ENCODE measurements at places on chromosomes 12 and 14.

- peak; percentile 0 for DNase-seq
These were observed 1.6 kb downstream of the FGF6 start for GRCh38 chr12:4444031-4444430.

- peak; percentile 61 for DNase-seq
These were observed at the start of gene SRGAP1 for GRCh38 chr12:63844391-63845341. Gene SRGAP1 (plus strand): TSS chr12:63844700. CDS start chr12:63844817, 117 bp downstream.

GRCh38 chr14:105061428-105062047, 3.7 kb downstream of the GPR132 start:
- no peak for DNase-seq

DNA sequence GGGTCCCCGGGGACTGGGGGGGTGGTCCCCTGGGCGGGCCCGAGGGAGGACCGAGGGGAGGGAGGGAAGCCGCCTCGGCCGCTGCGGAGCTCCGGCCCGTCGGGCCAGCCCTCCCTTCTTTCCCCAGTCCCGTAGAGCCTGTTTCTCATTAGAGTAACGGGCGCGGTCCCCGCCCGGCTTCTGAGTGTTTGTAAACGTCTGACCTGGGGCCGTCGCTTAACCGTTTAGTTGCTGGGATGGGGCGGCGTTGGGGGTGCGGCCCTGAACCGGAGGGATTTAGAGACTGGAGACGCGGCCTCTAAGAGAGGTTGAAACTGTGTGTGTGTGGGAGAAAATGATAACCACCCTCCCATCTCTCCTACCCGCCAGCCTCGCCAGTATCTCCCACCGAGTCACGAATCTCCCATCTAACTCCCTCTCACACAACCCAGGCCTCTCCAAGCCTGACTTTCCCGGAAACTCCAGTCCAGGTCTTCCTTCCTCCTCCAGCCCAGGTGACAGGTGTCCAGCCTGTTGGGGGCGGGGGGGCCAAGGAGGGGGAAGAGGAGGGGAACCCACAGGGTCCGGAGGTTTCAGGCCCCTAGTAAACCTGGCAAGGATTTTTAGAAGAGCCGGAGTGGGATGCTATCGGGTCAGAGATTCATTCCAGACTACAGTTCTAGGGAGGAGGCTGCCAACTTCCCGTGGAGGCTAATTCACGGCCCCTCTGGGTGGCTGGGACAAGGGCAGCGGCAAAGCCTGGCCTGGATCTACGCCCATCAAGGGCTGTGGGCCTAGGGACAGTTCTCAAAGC, 1.1 kb upstream of the NFATC4 start:
- peak; percentile 84 for DNase-seq

- DNase-seq, result no peak
These were observed 19.9 kb downstream of the EIF2B2 start for GRCh38 chr14:75022655-75023054.

- no peak for DNase-seq
These were observed 5.9 kb downstream of the LAG3 start for GRCh38 chr12:6778217-6778573.

- DNase-seq, result no peak
These were observed 547 bp downstream of the CNTN1 start for GRCh38 chr12:40692765-40693206.

DNA sequence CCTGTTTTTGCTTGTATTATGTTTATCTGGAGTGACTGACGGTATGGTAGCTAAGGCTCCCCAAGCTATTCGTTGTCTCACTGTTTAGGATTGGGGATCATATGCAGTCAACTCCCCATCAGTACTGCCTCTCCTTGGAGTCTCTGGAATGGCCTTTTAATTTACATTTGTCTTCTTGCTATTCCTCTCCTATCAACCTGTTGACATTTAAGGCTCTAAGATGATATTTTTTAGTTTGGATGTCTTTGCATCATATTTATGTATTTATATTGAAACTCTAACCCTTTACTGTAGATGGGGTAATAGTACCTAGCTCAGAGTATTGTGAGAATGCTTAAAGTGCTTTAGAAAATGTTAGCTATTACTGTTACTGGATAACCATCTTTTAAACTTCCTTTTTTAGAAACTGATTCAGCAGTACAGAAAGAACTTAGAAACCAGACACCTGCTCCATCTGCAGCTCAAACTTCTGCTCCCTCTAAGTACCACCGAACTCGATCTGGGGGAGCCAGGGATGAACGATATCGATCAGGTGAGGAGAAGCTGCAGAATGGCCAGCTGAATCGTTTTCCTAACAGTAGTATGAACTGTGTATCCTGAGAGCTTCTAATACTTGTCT, 123.5 kb upstream of the ATF1 start:
- no peak for DNase-seq

DNA sequence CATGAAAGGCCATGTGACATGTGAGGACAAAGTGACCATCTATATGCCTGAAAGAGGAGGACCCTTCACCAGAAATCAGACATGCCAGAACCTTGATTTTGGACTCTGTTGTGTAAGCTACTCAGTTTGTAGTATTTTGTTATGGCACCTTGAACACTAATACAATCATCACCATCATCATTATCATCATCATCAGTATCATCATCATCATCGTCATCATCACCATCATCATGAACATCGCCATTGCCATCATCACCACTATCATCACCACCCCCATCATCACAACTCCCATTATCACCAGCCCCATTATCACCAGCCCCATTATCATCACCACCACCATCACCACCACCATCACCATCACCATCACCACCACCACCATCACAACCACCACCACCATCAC, 15.9 kb downstream of the ISCU start:
- no peak for DNase-seq

GRCh38 chr12:86748894-86749293, 492.7 kb upstream of the MGAT4C start:
- DNase-seq, result no peak

- no peak for DNase-seq
These were observed 12.5 kb upstream of the SRSF5 start for GRCh38 chr14:69754487-69754886.

GRCh38 chr14:34344318-34344717, 117.7 kb downstream of the SPTSSA start:
- no peak for DNase-seq

DNA sequence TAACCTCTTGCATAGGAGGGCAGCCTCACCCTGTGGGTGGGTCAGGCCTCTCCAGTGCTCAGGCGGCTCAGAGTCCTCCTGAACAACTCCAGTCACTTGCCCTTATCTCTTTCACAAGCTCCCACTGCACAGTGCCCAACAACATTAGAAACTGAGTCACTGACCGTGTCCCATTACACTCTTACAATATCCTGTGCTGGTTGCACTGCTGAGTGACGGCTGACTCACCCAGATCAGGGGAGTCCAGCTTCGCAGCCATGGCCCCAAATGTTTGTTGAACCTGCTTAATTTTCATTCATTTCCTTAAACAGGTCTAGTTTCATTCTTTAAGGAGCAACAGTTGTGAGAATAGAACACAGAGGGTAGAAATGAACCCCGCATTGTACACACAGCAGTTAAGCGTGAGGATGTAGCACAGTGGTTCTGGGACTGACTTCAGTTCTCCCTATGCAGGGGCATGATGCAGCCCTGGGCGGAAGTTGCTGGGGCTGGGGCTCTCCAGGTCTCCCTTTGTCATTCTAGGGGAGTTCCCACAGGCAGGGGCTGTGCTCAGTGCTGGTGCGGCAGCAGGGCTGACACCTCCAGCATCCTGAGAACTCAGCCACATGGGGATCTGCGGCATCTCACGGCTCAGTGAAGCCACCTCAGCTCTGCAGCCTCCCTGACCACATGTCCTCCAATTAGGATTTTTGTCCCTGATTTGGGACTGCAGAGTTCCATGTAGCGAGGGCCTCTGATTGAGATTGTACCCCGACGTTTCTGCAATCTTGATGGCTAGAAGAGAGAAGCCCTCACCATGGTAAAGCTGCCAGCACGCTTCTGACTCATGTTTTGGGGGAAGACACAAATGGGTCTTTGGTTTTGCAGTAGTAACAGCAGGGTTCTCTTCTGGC, 16.1 kb downstream of the GPR68 start:
- DNase-seq, result no peak

DNA sequence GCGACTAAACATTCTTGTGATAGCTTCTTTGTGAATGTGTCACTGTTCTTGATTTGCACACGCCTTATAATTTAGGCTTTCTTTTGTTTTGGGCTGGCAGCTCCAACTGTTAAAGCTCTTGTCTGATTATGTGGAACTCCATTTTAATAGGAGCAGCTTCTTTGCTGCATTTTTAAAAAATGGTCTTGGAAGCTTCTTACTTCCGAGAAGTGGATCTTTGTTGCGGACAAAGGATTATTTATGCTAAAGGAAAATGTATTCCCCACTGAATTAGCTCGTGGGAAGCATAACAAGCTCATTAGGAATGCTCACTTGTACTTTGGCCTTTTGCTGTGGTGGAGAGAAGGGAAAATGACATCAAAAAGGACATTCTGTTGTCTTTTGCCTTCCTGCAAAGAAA, 20.0 kb downstream of the GAS2L3 start:
- no peak for DNase-seq

- no peak for DNase-seq
These were observed 274.7 kb downstream of the EGLN3 start for GRCh38 chr14:33676135-33676566.

GRCh38 chr14:50335389-50335788, 23.3 kb downstream of the DMAC2L start:
- peak; percentile 42 for DNase-seq

- no peak for DNase-seq
These were observed 107.0 kb downstream of the ADAMTS20 start for GRCh38 chr12:43444940-43445564.

- DNase-seq, result no peak
These were observed 39.9 kb upstream of the BICDL1 start for GRCh38 chr12:119949145-119949544.

GRCh38 chr14:64706593-64707193, 2.5 kb downstream of the PLEKHG3 start:
- DNase-seq, result no peak

DNA sequence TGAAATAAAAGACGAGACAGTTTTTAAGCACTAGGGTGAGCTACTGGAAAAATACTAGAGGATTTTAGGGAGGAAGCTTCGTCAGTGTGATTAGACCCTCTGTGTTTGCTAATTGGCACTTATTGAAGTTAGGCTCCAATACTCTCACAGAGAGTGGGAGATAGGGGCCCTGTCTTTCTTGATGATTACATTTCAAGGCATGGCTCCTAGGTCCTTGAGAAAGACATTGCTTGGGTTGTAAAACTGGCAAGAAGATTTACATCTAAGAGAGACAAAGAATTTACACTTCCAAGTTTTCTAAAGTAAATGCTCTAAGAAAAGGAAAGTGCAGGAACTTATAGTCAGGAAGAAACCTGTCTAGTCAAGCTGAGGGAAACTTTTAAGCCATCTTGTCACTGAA, 183.2 kb downstream of the C12orf50 start:
- DNase-seq, result no peak

- no peak for DNase-seq
These were observed 120.4 kb downstream of the CALM1 start for GRCh38 chr14:90517076-90517841.

DNA sequence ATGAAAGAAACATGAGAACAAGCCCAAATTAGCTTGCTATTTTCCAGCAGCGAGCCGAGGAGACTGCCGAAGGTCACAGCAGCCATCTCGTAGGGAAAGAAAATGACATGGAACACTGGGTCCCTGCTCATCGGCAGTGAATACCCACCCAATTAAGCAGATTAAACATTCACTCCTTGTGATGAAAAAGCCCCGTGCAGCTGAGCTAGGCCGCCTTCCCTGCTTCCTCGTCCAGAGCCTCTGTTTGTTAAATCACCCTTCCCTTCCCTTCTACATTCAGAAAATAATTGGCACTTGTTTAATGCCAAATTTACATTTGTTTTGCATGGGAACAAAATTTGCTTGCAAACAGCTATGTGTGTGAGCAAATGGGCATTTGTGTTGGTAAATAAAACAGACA, 342.5 kb downstream of the RMST start:
- DNase-seq, result no peak

- DNase-seq, result no peak
These were observed 70.7 kb upstream of the LMNTD1 start for GRCh38 chr12:25623816-25624215.

- DNase-seq, result peak; percentile 80
These were observed 13.7 kb downstream of the FOXJ2 start for GRCh38 chr12:8045952-8046944.

GRCh38 chr12:7693793-7694192, 1.8 kb downstream of the GDF3 start:
- no peak for DNase-seq

GRCh38 chr14:23432102-23432925, 3.1 kb downstream of the MYH7 start:
- DNase-seq, result no peak

GRCh38 chr12:6956021-6956727, 5.0 kb downstream of the PTPN6 start:
- DNase-seq, result no peak

- peak; percentile 77 for DNase-seq
These were observed 3.8 kb upstream of the PSMC6 start for GRCh38 chr14:52703225-52703624.

DNA sequence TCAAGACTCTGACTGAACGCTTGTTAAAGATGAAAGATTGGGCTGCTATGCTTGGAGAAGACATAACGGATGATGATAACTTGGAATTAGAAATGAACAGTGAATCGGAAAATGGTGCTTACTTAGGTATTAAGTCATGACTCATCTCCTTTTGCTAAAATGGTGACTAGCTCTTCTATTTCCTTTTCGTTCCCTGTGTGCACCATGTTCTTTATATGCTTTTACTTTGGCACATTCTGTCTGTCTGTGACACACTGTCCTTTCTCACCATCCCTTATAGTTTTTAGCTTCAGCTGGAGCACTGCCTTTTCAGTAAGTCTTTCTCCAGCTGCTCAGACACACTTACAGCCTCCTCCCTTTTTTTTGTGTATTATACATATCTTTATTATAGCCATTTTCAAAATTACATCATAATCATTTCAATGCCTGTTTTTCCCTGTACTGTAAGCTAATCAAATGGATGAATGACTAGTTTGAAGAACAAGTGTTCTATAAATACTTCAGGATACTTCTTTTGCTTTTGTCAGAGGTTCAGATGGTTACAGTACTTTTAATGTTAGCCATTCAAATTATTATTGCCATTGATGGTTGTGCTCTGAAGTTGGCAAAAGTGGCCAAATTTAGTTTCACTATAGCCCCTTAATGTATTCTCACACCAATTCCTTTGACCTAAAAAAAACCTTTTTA, 68.6 kb downstream of the MIA2 start:
- no peak for DNase-seq

DNA sequence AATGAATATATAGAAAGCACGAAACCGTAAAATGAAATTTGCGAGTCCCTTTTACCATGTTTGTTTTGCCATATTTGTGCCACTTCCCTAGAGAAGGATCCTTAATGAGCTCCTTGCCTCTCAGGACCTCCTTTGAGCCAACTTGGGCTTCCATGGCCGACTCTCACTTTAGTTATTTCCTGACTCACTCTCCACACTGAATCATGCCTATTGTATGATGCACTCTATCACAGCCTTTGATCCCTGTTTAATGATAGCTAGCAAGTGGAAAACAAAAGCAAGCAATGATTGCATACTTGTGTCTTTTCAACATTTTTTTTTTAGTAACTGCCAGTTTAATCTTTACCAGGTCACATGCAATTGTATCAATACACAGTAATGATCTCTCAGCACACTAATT, 153.2 kb downstream of the CCER1 start:
- no peak for DNase-seq

- DNase-seq, result no peak
These were observed 15.0 kb upstream of the PIP4K2C start for GRCh38 chr12:57575771-57576612.

All from hepatic stellate cell (primary cell).